Cardiac fibroblast (primary cell): ENCODE measurements at places on chromosomes 4 and X.
A peak's percentile ranks its signal among the peaks of the same experiment; 100 is the strongest.

GRCh38 chr4:141668200-141668910 is 32.0 kb downstream of the IL15 start:
- DNase-seq, result no peak

GRCh38 chrX:143757375-143757774 is 36.8 kb upstream of the SPANXN2 start:
- no peak for DNase-seq

DNA sequence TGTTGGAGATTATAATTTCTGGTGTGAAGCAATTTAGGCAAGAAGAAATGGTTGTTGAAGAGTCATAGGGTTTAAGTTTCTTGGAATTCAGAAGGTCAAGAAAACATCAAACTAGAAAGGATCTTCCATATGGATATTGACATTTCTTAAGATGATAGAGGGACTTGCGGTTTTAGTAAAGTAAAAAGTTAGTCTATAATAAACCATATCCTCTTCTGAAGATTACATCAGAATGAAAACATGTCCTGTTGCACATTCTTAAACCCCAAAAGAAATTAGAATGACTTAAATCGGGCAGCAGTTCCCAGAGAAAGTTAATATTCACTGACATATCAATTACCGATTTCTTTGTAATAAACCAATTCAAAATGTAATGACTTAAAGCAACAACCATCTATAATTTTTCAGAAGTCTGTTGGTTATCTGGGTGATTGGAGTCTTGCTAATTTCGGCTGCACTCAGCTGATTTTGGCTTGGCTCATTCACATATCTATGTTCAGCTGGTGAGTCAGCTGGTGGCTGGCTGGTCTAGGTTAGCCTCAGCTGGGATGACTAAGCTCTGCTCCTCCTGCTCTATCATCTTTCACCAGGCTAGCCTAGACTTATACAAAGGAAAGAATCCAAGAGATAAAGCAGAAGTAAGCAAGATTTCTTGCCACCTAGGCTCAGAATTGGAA is 24.4 kb upstream of the DYNLT3 start:
- peak; percentile 70 for DNase-seq

DNA sequence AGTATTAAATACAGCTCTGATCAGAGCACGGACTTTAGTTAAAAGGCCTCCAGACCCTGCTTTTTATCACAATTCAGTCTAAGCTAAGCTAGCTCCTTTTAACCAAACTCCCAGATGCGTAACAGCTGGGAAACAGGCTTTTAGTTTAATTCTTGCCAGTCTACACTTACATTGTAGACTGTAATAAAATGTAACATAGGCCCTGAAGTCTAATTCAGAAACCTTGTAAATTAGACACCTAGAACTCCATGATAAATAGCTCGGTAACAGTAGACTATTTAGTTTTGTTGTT is 20.1 kb downstream of the FBXO8 start:
- no peak for DNase-seq

DNA sequence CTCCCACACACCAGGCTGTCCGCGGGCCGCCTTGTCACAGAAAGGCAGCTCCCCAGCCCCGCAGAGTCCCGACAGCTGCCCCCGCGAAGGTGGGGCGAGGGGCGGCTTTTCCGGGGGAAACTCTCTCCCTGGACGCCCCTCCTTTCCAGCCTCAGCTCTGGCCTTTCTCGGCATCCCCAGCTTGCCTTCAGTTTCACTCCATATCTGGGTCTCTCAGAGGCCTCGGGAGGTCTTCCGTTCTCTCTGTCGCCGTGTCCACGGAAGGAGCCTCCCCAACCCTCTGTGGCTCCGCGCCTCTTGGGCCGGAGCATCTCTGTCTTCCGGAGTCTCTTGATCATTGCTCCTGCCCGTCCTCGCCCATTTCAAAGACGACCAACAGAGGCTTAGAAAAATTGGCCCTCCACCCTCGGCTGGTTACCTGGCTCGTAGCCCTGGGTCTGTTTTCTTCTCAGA is 6.1 kb upstream of the MSX1 start:
- no peak for DNase-seq

DNA sequence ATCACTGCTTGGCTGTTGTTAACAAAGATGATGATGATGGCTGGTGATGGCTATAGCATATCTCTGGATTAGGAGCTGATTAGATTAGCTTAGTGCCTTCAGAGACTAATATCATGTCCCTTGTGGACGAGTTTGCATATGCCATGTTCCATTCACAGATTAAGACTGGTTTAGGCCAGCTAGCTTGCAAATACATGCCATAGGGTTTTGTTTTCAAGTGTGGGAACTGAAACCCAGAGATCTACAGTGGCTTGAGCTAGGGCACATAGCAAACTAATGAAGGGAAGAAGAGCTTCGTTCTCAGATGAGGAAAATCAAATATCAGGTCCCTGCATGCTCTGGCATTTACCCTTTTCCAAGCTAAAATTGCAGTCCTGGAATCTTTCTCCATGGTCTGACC is 492.3 kb downstream of the MAGEE1 start:
- DNase-seq, result no peak

- DNase-seq, result no peak
Observed at GRCh38 chr4:52711272-52711671, 40.0 kb downstream of the ERVMER34-1 start.

DNA sequence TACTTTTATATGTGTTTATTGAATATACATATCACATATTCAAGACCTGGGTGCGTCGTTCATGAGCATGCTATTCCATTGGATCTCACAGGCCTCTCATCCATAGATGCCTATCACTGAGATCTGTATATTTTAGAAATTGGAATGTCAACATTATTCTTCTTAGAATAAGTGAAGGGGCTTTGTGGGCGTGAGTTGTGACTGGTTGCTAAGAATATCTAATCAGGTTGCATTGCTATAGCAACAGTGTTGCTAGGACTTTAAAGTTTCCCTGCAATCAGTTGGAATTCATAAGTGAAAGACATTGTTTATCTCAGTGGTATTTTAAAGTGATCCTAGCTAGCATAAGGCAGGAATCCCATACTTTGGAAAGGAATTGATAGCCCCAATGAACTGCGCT is 36.7 kb upstream of the ANK2 start:
- peak; percentile 8 for DNase-seq

DNA sequence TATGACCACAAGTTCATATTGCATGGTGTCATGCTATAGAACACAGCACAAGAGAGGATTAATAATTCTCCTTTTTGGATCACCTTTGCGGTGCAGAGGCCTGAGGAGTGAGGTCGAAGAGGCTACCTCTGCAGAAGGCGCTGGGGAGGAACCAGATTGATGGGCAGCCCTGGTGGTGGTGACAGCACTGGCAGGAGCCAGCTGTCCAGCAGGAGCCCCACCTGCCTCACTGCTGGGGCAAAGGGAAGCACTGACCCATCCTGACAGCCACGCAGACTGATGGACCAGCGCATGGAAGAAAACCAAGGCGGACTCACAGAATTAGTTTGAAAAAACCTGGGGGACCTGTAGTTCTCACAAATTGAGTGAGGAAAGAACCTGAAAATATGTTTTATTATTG is 50.9 kb downstream of the COX18 start:
- no peak for DNase-seq

- no peak for DNase-seq
Observed at GRCh38 chr4:182827954-182828353, 89.2 kb downstream of the DCTD start.

GRCh38 chr4:26120098-26120825 is 200.6 kb upstream of the RBPJ start:
- peak; percentile 52 for DNase-seq

- no peak for DNase-seq
Observed at GRCh38 chr4:108047199-108047598, 57.5 kb downstream of the HADH start.
